ENCODE measurements at places on chromosomes 16 and 17.

- DNase-seq, result peak; percentile 85
Measured at GRCh38 chr17:488993-489757, 136.6 kb upstream of the RPH3AL start.

DNA sequence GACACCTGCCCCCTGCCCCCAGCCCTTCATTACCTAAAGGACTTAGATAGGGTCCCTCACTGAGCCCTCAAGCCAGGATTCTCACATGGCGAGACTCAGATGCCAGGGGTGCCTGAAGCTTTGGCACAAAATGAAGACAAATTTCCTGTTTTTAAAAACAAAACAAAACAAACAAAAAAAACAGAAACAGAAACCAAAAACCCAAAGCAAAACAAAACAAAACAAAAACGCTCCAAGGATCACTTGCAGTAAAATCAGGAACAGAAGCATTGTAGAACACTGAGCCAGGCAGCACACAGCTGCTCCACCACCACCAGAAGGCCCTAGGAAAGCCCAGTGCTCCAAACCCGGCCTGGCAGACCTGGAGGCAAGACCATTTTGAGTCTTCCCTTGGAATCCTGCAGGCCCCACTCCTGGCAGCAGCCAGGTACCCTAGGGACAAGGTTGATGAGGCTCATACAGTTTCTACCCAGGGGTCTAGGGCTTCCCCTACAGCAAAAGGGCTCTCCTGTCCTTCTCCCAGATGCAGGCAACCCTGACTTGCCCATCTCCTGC lies 20.8 kb downstream of the MYO18A start:
- DNase-seq, result no peak

DNA sequence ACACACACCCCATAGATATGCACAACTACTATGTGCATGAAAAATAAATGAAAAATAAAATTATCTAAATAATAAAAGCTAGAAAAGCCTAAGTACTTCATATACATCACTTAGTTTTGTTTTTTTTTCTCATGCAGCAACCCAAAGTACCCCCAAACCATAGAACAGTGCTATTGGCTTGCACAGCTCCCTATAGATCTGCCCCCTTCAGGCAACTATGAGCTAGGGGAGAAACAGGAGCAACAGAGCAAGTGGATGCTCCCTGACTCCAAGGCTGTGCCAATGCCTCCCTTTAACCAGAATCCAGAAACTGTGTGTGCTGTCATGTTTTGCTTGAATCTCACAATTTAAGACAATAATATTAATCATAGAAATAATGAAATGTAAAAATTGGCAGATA lies 605.5 kb downstream of the TOX3 start:
- no peak for DNase-seq

GRCh38 chr17:69528035-69528434 lies 113.5 kb downstream of the MAP2K6 start:
- no peak for DNase-seq

- no peak for DNase-seq
Measured at GRCh38 chr16:86570558-86571529, 4.2 kb downstream of the FOXC2 start.

DNA sequence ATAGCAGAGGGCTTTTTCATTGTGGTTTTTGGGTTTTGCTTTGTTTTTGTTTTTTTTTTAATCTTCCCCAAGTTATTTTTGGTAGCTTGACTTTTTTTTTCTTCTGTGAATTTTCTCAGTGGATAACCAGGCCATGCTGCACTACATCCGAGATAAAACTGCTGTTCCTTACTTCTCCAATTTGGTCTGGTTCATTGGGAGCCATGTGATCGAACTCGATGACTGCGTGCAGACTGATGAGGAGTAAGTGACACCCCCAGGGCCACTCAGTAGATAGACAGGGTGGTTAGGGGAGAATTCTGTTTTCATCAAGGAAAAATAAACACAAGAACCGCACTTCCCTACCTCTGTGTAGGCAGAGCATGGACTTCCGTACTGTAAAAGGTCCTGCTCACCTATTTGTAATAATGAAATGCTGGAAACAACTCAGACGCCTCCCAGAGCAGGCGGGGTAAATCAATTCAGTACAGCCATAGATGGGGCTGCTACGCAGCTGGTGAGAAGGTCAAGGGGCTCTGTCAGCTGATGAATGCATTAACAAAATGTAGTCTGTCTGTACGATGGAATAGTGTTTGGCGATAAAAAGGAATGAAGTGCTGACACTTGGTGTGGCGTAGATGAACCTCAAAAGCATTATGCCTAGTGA lies 28.6 kb downstream of the CLEC16A start:
- DNase-seq, result no peak

GRCh38 chr17:82848022-82848592 lies 8.3 kb upstream of the ZNF750 start:
- no peak for DNase-seq

GRCh38 chr16:11256661-11257130 lies 692 bp upstream of the SOCS1 start:
- no peak for DNase-seq

DNA sequence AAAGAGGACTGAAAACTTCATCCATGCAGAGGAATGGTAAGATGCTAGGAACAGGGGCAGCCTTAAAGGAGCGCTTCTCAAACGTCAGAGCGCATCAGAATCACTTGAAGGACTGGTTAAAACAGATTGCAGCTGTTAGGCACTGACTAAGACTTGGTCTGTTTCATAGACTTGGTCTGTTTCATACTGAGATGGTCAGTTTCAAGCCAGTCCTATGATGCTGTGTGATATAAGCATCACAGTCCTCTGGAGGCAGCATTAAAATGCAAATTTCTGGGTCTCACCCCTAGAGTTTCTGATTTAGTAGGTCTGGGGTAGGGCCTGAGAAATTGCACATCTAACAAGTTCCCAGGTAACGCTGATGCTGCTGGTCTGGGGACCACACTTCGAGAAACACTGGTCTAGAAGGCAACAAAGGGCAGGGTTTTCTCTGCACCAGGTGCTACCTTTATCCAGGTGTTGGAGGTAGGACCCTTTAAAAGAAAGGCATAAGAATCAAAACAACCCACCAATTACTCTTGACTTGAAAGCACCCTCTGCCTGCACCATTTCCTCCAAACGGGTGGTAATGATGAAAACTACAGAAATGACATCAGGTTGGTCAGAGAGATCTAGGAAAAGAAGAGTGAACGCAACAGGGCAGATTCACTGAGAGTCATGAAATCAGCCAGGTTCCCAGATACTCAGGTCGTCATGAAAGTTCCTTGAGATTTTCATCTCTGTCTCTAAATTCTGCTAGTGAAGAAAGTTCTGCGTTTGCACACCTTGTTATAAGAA lies 95.0 kb upstream of the RCVRN start:
- no peak for DNase-seq

DNA sequence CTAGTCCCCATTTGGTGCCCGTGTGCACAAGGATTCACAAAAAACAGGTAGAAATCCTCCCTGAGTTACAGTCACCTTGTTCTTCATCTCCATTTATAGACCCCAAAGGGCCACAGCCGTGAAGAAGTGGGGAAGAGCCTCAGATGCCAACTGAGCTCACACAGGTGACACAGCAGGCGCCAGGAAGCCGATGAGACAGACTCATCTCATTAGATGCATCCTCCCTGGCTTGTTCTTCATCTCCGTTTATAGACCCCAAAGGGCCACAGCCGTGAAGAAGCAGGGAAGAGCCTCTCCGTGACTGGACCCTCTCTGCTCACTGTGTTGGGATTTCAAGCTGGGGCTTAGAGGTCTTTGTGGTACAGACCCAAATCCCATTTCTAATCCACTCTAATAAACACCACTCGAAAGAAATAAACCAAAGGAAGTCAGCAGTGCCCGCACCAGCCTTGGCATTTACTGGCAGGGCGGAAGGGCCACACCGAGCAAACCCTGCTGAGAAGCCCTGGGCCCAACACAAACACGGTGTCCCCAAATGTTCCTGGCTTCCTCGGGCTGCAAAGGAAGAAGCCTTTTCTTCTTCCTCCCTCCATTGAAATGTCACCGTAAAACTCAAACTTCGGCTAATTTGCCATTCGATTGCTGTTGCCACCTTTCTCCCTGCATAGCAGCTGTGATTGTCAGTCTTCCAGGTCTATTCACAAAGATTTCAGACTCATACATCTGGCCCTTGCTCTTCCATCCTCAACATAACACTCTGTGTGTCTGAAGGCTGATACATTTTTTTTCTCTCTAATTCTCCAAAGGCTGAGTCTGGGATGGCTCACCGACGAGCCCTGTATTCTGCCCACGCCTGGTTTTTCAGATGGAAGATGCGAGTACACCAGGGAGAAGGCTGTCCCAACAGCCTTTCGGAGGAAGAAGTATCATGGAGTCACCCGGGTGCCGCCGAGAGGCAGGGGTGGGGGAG lies 44.9 kb upstream of the DOC2B start:
- DNase-seq, result no peak

DNA sequence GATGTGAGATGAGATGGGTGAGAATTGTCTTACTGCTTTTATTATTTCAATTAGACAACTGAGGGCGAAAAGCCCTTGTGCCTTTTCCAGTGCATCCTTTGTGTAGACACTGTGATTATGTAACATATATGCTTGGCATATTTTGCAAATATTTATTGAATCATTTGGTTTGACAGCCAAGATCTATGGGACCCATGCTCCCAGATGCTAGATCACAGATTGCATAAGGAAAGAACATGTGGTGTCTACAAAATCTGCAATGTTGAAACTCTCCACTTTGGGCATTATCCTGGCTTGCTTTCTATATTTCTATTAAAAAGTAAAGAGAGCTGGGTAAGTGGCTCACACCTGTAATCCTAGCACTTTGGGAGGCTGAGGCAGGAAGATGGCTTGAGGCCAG lies 4.8 kb upstream of the COG1 start:
- DNase-seq, result no peak

DNA sequence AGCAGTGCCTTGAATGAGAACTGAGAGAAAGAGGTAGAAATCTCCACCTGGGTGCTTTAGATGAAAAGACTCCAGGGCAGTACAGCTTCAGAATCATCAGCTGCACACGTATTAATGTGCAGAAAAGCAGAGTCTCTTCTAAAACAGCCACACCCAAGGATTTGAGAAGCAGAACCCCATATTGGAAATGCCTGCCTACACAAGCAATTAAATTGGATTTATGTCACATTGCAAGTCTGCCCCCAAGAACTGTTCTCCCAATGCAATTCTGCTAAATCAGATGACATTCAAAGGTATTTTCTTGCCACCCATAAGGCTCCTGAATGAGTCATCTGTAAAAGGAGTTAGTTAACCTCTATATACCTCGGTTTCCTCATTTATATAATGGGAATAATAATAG lies 326.0 kb upstream of the C16orf82 start:
- no peak for DNase-seq

- no peak for DNase-seq
Measured at GRCh38 chr17:28811651-28812090, 30.9 kb downstream of the FAM222B start.

GRCh38 chr16:17296431-17296830 lies 174.3 kb downstream of the XYLT1 start:
- DNase-seq, result no peak

- no peak for DNase-seq
Measured at GRCh38 chr17:55931446-55931845, 180.6 kb downstream of the PCTP start.

DNA sequence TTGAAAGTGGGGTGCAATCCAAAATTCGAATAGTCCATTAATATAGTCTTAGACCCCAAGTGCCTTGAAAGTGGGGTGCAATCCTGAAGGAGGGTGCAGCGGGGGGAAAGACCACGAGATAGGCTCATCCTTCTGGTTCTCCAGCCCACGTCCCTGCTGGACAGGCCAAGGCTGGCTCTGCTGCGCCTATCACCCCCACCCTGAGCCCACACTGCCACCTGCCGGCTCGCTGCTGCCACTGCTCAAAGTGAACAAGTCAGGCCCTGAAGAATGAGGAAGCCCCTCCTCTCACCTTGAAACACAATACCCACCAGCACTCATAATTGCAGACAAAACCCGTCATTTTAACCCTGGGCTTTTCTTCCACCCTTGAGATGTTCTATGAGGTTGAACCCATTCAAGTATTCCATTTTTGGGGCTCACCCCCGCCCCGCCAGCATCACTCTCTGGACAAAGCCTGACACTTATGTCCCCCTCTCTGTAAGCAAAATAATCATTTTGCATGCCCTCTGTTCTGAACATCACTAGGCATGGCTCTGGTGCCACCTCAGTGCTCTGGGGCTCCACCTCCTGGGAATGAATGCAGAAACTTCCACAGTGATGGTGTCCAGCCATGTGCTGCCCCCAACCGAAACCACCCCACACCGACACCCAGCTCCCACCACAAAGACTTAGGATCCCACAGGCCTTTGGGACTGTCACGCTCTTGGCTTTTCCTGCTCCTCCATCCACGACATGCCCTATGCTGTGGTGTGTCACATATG lies 56.8 kb downstream of the BEAN1 start:
- peak; percentile 68 for DNase-seq

All from T-helper 2 cell (primary cell).